NCI-H1694 (cell line): ENCODE measurements at places on chromosomes 7 and 10.

DNA sequence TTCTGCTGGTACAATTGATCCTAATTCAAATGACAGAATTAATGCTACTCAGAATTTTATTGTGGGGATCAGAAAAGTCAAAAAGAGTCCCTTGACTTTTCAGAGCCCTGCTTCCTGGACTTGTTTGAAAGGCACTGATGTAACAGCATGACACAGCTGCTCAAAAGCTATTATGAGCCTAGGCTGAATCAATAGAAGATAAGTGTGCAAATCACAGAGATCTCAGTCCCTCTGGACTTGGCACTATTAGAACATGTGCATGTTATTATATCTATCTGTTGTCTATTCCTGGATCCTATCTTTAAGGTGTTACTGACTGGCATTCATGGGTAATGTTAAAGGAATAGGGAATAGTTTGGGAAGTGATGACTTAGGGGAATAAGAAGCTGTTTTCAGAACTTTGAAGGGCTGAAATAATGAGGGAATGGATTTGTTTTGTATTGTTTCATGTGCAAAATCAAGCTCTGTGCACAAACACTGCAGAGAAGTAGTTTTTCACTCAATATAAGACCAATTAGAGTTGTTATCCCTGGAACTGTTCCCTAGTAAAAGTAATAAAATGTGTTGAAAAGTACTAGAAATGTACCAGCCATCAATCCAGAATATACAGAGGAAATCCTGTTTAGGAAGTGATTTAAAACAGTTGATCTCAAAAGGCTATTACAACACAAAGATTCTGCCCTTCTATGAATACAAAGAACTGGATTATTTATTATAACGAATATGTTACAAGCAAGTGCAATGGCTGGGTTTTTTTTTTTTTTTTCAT is 814.9 kb upstream of the C7orf33 start:
- no peak for DNase-seq

- DNase-seq: no peak
Measured at GRCh38 chr7:96250776-96251361, 71.0 kb downstream of the SLC25A13 start.

DNA sequence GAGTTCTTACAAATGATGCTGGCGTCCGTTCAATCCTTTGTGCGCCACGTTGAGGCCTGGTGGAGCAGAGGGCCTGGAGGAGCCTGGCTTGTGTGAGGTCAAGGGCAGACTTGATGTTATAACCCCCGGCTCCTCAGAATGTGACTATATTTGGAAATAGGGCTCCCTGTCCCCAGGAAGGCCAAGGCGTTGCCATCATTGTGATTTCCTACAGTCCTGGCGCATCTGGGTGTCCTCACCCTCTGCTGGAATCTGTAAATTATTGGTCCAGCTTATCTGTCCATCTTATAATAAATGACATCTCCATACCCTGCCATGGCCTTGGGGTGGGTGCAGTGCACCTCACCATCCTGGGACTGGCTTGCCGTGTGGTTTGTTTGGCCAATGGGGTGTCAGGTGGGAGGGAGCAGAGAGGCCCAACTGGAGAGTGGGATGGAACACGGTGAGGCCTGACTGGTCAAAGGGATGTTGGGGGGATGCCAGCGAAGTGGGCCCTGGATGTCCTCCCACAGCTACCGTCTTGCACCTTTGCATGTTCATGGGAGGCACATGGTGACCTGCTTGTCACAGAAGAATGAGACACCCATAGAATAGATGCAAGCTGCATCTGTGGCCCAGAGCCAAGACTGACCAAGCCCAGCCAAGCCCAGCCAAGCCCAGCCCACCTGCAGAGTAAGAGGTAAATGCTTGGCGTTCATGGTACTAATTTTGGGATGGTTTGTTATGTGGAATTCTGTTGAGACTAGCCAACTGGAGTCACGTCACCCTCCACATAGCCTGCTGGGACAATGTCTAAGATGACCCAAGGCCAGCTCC is 11.1 kb upstream of the LRRC27 start:
- DNase-seq: no peak

DNA sequence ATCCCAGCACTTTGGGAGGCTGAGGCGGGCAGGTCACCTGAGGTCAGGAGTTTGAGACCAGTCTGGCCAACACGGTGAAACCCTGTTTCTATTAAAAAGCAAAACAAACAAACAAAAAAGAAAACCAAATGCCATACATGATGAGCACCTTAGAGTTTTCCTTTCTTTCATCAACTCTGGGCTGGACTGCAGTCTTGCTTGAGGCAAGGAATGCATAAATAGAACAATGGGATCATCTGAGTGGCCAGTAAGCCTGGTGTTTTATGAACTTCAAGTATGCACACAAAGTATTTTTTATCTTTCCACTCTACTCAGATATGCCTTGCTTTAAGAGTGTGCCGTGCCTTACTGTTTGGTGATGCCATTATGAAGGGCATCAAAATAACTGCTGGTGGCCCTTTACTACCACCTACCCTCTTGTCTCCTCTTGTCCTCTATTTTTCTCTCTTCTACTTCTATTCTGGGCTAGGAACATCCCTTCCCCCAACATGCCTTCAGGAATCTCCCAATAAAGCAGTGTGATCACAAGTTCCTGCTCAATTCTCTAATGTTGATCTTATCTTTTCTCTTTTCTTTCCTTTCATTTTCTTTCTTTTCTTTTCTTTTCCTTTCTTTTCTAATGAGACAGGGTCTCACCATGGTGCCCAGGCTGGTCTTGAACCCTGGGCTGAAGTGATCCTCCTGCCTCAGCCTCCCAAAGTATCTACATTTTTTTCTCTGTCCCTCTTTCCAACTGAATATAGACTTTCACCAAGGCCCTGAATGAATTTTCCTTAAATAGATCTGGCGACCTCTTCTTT is 10.2 kb downstream of the SCD start:
- no peak for DNase-seq

GRCh38 chr10:114173921-114174694 is at the start of gene CCDC186:
TSS of gene CCDC186 (minus strand) at chr10:114174203. CDS start at chr10:114163268, 10,935 bp downstream.
- DNase-seq: peak; percentile 20

DNA sequence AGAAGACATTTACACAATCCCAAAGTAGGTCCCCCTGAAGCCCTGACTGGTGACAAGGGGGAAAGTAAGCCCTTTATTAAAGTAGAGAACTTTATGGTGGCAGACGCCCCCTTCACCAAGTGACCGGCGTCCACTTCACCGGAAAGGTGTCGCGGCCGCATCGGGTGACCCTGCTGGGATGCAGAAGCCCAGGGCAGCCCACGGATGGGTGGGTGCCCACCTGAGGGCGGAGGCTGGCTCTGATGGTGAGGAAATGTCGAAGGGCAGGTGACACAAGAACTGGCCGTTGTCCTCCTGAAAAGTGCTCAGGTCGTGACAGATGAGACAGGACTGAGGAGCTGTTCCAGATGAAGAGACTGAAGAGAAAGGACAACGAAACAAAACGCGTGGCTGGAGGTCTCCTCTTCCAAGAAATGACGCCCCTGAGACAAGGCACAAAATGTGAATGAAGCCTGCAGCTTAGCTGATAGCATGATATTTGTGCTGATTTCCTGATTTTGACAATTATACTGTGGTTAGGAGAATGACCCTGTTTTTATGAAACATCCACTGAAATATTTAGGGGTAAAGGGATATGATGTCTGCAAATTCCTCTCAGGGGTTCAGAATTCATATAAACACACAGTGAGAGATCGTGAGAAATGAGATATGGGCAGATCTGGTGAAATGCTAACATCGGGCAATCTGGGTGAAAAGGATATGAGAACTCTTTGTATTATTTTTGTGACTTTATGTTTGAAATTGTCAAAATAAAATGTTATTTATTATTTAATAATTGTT is 123.9 kb downstream of the PRKAG2 start:
- no peak for DNase-seq

DNA sequence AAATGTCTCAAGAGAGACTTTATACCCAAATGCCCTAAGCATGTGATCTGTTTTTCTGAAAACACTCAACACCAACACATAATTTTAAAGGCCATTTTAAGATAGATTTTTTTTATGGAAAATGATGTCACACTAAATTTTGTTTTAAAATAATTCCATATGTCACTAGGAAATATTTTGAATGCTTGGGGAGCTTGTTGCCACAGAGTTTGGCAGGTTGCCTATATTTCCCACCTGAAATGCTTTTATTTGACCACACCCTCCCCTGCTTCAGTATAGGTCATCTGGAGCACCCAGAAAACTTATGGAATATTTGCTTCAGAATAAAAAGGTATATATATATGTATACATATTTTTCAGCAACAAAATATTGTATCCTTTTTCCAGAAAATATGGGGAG is 180.0 kb upstream of the ANK3 start:
- no peak for DNase-seq

DNA sequence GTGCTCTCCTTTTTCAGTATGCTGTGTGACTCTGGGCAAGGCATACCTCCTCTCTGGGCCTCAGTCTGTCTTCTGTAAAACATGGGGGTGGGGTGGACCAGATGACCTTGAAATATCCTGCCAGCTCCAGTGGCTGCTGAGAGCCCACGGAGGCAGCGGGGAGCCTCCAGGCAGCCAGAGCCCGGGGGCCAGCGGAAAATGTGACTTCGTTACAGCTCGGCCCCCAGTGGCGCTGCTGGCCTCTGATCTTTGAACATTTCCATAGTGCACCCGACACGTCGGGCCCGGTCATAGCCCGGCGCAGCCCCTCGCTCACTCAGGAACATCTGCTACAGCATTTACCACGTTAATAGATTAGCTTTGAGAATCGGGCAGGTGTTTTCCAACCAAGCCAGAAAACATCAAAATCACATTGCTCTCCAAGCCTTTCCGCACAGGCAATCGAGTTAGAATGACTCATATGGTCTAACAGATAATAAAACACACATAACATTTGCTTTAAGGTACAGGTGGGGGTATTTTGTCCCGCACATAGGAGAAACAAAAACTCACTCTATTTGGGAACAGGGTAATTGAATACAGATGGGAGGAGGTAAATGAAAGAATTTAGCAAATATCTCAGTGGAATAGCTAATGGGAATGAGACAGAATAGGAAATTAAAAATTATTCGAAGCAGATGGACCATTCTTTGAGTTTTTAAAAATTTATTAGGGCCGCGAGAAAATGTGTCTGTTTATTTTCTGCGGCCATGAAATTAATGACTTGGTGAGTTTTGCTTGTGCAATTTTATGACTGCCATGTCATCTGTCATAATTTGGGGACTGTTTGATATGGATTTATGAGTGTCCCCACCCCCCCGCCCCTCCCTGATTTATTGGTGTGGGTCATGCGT is 26.3 kb upstream of the COMTD1 start:
- DNase-seq: peak; percentile 34

DNA sequence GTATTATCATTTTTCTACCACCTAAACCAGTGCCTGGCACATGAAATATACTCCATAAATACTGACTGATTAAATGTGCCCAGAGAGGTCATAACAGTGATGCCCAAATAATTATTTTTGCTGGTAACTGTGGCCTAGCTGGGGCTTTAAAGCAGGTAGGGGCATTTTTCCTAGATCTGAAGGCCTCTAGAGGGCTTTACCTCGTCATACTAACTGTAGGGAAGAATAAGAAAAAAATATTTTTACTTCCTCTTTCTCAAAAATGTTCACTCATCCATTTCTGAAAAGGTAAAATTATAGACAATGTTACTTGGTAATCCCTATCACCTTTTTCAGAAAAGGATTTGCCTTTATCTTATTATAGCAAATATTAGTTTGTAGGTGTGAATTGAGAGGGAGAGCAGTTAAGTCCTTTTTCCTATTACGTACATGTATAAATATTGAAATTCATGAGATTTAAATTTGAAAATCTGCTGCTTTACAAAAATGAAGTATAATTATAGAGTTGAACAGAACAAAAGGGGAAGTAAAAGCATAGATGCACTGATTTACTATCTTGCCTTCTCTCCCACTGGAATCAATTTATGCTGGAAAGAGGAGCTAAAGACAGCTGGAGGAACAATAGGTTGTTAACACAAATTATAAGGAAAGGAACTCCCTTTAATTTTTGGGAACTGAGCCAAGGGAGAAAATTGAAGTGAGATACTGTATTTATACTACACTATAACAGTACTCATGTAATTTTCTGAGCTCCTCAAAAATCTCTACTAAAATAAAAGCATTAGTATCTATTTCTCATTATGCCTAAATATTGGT is 71.5 kb upstream of the NOBOX start:
- DNase-seq: no peak

DNA sequence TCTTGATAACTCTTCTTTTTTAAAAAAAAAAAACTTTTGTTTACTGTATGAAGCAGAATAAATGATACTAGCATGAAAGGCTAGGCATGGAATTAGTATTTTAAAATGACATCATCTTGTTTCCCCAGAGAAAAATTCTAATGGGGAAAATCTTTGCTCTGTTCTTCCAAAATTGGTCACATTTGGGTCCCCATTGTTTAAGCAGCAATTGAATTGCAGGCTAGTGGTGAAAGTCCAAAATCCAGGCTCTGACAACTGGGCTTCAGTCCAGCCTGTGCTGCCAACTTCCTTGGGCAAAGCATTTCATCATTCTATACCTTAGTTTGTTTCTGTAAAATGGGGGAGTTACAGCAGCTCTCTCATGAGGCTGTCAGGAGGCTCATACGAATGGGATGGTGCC is 726.4 kb downstream of the KCNMA1 start:
- DNase-seq: no peak

DNA sequence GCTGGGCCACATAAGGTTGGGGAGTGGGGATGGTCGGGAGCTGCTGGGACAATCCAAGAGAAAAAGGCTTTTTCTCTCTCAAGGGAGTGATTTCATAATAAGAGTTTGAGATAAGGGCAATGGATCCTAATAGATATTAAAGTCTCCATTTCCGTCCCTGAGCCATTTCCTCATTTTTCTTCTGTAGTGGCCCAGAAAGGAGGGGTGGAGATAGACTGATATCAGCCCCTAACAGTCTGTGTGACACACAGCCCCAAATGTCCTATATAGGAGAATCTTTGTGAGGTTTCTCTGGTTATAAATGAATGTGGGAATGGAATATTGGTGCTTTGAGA is 35.2 kb downstream of the PRSS2 start:
- no peak for DNase-seq

GRCh38 chr7:4814433-4814832 is 39.0 kb downstream of the AP5Z1 start:
- DNase-seq: no peak

- DNase-seq: no peak
Measured at GRCh38 chr7:75756991-75757676, 14.9 kb downstream of the CCL26 start.

GRCh38 chr7:123615344-123615743 is 13.7 kb downstream of the ASB15 start:
- DNase-seq: no peak

GRCh38 chr7:47360301-47360900 is 221.5 kb downstream of the TNS3 start:
- DNase-seq: no peak

- no peak for DNase-seq
Measured at GRCh38 chr7:20197125-20197748, 19.9 kb downstream of the MACC1 start.
